ENCODE measurements at places on chromosomes 1 and 21.

- no peak for DNase-seq
Measured at GRCh38 chr1:55823541-55824250, 608.5 kb upstream of the USP24 start.

GRCh38 chr1:6423321-6423999 lies 1.1 kb upstream of the ESPN start:
- DNase-seq = peak; percentile 44

DNA sequence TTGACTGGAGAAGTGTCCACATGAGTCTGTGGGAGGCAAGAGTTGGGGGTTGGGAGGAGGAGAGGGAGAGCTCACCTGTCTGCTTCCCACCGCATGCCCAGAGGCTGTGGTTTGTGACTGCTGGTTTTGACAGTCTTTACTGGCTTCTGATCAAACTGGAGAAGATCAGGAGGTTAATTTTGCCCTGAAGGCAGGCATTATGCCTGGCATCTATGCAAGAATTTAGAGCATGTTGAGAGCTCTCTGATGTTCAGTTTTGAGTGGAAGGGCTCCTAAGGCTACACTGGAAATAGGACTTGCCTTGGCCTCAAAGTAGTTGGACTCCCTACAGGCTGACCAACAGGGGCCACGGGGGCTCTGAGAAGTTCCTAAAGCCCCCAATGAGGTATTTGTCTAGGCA lies 101.6 kb downstream of the TLR5 start:
- DNase-seq = no peak

- DNase-seq = no peak
Measured at GRCh38 chr1:95002540-95003432, 70.0 kb downstream of the ALG14 start.

DNA sequence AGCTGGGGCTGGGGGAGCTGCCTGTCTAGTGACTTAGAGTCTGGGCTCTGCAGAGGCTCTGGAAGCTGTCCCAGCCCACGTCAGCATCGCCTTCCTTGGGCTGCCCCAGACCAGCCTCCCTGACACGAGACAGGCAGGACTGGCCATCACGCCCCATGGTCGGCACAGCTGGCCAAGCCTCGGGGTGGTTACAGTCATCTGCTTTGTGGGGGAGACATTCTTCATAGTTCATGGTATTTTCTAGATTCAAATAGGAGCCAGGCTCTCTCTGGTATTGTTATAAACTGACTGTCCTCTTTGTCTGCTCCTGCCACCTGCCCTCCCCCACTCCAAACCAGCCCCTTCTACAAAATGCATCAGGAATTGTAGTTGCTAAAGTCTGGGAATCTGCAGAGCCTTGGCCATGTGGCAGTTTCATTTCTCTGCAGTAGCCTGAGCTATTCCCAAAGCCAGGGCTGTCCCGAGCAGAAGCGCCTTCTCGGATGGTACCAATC lies 29.4 kb downstream of the OLFML2B start:
- DNase-seq = no peak

GRCh38 chr21:25952306-25952705 lies 217.5 kb downstream of the GABPA start:
- DNase-seq = no peak

- no peak for DNase-seq
Measured at GRCh38 chr21:39888848-39889247, 21.6 kb downstream of the PCP4 start.

GRCh38 chr1:25343872-25344271 lies 5.7 kb downstream of the TMEM50A start:
- no peak for DNase-seq

DNA sequence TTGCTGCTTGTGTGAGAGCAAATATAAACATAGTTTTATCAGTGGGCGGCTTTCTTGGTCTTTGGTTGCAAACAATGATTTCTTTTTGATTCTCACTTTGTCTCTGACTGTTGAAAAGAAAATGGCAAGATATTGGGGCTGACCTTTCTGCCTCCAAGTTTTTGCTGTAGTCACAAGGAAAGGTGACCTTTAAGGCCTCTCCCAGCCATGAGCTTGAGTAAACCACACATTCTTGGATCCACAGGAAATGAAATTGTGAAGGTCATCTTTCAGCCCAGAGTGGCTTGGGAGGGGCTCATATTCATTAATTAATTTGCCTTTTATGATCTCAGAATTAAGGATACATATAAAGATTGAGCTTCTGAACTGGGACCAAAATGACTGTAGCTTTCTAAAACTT lies 241.6 kb downstream of the BACH1 start:
- DNase-seq = no peak

- DNase-seq = no peak
Measured at GRCh38 chr21:37547615-37548200, 181.1 kb downstream of the DYRK1A start.

- DNase-seq = no peak
Measured at GRCh38 chr1:15364740-15365139, 44.9 kb upstream of the EFHD2 start.

- peak; percentile 32 for DNase-seq
Measured at GRCh38 chr1:52636721-52637695, 4.0 kb downstream of the SHISAL2A start.

- DNase-seq = no peak
Measured at GRCh38 chr21:33943293-33943692, 27.7 kb upstream of the ATP5PO start.

GRCh38 chr1:182189535-182190066 lies 128.1 kb upstream of the ZNF648 start:
- DNase-seq = no peak

DNA sequence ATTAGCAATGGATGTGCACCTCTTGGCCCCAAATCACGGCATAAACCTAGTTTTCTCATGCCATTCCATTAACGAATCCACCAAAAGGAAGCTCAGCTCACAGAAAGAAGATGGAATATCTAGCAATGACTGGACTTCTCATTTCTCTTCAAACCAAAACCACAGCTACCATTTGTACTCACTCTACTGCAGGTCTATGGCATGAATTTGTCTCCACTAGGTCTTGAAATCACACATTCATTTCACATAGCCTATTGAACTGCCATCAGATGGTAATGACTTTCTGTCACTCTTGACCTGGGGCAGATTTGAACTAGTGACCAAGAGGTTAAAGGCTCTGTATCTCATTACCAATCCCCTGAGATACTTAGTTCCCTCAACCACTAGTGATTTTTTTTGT lies 382.7 kb downstream of the DPYD start:
- no peak for DNase-seq

GRCh38 chr1:223233410-223234169 lies 90.5 kb upstream of the TLR5 start:
- no peak for DNase-seq

DNA sequence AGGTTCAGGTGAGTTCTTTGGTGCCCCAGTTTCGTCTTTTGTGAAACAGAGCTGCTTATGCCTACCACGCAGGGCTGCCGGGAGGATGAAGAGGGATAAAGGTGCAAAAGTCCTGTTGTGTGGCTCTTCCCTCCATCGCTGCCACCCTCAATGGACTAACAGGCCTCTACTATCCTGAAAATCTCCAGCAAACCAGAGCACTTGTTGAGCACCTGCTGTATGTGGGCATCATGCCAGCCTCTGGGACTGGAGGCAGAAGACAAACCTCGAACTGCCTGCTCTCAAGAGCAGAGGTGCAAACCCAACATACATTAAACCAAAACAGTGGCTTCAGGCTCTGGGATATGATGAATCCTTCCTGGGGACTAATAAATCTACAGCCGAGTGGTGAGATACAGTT lies 174.1 kb downstream of the ACTL8 start:
- no peak for DNase-seq

GRCh38 chr1:33300673-33301072 lies 20.2 kb downstream of the A3GALT2 start:
- DNase-seq = no peak

DNA sequence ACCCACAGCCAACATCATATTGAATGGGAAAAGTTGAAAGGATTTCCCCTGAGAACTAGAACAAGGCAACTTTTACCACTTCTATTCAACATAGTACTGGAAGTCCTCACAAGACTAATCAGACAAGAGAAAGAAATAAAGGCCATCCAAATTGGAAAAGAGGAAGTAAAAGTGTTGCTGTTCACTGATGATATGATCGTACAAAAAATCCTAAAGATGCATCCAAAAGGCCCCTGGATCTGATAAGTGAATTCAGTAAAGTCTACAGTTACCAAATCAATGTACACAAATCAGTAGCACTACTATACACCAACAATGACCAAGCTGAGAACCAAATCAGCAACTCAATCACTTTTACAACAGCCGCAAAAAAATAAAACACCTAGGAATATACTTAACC lies 28.3 kb downstream of the RAB3GAP2 start:
- no peak for DNase-seq

DNA sequence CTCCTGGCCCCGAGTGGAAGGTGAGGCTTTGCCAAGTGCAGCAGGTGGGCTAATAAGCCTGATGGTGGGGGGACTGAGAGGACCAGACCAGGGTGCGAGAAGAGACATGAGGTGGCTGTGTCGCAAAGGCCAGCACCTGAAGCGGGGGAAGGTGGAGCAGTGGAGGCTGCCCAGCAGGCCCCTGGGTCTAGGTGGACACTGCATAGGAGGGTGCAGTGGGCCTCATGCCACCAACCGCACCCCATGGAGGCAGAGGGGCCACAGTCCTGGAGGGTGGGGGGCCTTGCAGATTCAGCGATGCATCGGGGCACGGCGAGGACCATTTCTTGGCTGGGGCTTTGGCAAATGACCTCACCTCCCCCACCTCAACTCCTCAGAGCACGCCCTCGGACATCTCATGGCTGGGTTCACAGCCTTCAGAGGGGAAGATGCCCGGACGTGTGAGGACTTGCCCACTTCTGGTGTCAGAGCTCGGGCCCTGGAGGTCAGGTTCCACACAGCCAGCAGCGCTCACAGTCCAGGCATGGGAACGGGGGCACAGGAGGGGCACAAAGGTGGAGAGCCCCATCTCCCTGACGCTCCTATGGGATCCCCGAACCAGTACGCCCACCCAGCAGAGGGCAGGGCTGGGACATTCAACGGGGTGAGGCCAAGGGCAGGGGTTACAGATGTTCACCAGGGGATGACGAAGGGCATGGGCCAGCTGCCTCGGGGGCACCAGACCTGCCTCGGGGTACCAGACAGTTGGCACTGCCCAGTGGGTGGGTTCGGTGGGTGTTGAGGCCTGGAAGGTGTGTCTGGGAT lies 35.4 kb downstream of the UBE2G2 start:
- DNase-seq = no peak

DNA sequence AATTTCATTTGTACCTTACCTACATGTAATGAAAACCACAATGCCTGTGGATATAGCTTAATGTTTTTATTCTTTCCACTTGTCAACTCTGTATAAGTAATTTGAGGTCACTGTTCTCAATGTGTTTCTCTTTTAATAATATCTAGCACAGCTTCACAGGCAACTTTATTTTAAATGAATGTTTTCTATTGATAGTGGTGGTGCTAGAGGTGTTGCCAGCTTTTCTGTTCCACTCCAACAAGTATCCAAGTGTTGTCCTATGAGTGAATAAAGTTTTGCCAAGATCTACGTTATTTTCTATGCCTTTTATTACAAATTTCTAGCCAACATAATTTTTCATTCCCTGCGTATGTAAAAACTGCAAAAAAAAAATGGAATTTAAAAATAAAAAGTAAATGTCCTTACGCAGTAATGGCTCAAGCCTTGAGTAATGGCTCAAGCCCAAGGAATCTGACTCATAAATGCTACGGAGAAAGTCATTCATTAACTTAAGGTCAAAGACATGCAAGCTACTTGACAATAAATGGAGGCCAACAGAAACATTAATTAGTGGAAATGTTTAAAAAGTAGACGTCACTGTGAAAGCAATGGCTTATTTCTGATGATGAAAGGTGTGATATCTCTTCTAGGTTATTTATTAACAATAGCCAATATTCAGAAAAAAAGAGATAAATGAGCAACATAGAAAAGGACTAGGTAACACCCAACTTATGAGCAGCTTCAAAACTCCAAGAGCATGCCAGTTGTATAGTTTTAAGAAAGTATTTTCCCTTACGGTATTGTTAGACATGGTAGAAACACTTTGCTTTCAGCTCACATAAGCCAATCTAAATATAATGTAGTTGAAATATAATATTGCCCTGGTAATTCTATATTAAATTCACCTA lies 71.4 kb downstream of the SLC44A5 start:
- no peak for DNase-seq

DNA sequence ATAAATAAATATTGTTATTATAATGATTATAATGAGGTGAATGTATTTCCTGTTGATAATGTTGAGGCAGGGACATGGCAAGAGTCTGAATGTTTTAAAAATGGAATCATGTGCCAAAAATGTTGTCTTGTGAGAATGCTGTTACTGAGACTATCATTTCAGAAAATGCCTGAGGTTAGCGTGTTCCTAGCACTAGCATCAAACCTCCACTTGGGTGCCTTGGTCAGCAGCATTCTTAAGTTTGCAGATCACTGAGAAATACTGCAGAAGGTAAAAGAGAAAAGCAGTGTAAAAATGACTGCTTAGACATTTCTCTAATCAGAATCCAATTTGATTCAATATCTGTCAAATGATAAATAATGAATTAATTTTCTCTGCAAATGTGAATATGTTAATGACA lies 50.8 kb downstream of the OLFM3 start:
- no peak for DNase-seq

- no peak for DNase-seq
Measured at GRCh38 chr1:9058465-9058864, 11.0 kb downstream of the SLC2A5 start.

- DNase-seq = no peak
Measured at GRCh38 chr1:169585181-169585580, 1.1 kb downstream of the F5 start.

DNA sequence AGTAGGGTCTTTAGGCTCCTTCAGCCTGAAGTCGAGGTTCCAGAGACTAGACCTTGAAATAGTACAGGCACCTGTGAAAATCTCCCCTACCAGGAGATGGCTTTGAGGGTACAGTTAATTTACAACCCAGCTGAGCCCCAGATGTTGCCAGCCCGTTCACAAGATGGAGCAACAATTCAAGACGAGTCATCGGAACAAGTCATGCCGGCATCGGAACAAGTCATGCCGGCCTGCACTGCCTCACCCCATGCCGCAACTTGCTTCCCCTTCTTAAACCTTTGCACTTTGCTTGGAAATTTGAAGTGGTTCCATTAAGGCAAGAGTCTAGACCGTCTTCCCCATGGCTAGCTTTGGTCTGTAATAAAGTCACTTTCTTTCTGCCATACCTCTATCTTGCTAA lies 16.0 kb downstream of the HHAT start:
- no peak for DNase-seq

GRCh38 chr21:41662161-41662560 lies 104.7 kb downstream of the RIPK4 start:
- DNase-seq = no peak

GRCh38 chr1:67745875-67746698 lies 61.1 kb downstream of the GADD45A start:
- DNase-seq = no peak

Data from activated naive CD8-positive, alpha-beta T cell treated with anti-CD3 and anti-CD28 coated beads, Interleukin-2, amount 50 U/mL, for 16 hours (primary cell).